Fibroblast of skin of abdomen (primary cell): ENCODE measurements at places on chromosomes 13 and 19.

DNA sequence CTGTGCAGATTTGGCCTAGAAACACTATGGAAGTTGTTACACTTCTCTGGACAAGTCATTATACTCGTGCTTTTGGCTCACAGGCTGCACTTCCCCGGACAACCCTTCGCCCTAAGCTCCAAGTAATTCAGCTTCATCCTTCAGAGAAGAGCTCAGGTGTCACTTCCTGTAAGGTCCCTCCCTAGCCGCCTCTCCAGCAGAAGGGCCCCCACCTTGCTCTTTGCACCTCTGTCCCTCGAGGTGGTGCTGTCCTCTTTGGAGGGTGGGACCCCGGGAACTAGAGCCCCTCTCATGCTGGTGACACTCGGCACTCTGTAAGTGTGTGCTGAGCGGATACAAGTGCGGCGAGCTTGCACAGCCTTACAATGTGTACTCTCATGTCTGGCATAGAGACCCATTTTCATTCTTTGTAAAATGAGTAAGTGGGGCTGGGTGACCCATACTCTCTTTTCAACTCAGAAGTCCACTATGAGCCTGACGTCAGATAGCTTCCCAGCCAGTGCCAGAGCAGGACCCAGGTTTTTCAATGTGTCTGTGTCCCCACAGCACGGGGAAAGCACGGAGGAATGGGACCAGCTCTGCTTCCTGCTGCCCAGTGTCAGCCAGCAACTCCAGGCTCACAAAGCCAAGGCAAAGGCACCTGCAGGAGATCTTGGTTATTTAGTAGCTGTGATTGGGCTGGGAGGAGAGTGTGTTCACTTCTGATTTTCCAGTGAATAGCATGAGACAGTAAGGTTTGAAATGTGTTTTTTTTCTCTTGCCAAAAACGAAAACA is 26.9 kb downstream of the CHAMP1 start:
- DNase-seq, result no peak

DNA sequence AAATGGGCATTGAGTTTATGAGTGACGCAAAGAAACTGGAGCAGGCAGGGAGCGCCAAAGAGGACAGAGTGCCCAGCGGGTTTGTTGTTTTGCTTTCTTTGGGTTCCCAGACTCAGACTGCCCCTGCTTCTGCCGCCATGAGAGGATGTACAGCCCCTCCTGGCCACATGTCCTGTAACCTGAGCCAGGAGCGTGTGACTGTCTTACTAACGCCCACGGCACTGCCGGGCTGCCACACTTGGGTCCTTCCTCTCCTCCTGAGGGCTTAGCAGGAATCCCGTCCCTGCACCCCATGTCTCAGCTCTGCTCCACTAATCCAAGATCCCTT is 80.5 kb downstream of the GPR12 start:
- DNase-seq, result peak; percentile 33

DNA sequence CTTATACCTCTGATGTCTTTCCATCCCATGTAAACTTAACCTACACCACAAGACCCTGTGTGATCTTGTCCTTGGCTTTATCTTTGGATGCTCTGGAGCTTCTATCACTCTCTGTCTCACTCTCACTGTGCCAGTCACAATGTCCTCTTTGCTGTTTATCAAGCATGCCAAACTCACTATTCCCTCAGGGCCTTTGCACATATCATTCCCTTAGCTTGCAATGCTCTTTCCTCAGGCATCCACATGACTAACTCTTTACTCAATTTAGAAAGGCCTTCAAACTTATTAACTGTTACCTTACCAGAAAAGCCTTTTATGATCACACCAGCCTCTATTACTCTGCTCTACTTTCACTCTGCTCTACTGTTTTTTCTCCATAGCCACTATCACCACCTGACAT is 354.1 kb downstream of the RFC3 start:
- no peak for DNase-seq

DNA sequence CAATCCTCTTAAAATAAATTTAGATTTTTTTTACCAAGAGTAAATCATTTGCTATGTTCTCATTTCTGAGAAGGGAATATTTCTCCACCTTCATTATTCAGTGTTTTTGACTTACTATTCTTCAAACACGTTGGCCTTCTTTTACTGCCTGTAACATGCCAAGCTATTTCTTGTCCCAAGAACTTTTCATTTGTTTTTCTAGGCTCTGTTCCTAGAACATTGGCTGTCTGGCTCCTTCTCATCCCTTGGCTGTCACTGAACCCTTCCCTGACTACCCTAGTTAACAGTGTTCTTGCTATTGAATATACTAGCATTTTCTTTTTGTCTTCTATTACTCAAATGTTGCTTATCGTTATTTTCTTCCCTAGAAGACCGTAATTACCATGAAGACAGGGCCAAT is 248.1 kb downstream of the ITGBL1 start:
- no peak for DNase-seq

GRCh38 chr13:66128201-66128600 is 1101.9 kb downstream of the PCDH9 start:
- DNase-seq, result no peak

DNA sequence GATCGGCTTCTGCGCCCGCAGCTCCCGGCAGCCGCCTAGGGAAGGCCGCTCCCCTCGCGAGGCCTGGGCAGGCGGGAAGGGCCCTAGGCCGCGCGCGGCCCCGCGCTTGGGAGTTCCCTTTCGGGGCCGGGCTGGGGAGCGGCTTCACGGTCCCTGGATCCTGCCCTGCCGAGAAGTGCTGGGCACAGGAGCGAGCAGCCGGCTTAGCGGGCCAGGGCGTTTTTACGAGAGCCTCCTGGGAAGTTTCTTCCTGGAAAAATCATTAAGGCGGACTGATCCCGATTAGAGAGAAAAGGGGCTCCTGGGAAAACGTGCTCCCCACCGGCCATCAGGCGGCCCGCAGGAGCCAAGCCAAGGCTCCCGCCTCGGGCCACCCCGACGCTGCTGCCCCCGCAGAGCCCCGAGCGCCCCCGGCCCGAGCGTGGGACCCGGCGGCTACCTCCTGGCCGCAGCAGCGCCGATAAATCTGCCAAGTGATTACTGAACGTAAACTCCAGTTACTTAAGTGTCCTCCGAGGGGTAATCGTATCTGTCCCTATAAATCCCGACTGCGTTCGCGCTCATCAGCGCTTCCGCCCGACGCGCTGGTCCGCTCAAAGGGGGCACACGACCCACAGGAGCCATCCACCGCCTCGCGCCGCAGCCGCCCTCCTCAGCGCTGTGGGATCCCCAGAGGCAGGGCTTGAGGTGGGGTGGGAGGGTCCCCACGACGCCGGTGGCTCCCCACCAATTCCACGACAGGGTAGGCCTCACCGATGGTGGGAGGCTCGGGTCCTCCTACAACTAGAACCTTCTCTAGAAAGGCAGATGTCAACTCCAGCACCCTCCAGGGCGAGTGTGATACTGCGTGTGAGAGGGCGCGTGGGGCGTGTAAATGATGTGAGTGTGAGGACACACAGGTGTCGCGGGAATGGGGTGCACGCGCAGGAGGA is 2.8 kb downstream of the ZIC5 start:
- DNase-seq, result no peak

- DNase-seq, result no peak
These were observed 151.0 kb downstream of the DPF1 start for GRCh38 chr19:38072776-38073750.
